NCI-H187 (cell line): ENCODE measurements at places on chromosomes 12 and 14.
A peak's percentile ranks its signal among the peaks of the same experiment; 100 is the strongest.

GRCh38 chr12:1473418-1473817 lies 121.0 kb downstream of the FBXL14 start:
- DNase-seq: no peak

- DNase-seq: no peak
Measured at GRCh38 chr12:65612440-65612839, 211.8 kb upstream of the HMGA2 start.

DNA sequence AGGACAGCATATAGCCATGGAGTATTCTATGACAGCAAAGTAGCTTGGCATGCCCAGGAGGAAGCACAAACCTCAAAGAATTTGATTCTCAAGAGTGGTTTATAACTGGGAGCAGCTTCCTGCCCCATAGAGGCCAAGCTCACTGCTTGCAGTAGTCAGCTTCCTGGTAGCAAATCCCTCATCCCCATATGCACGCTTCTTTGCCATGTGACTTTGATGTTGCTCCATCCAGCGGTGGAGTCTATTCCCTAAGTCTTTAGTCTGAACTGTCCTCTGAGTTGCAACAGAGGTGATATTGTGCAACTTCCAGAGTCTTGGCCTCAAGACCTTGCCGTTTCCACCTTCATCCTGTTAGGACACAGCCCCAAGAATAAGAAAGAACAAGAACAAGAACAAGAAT lies 996.8 kb upstream of the TMEM132C start:
- DNase-seq: no peak

DNA sequence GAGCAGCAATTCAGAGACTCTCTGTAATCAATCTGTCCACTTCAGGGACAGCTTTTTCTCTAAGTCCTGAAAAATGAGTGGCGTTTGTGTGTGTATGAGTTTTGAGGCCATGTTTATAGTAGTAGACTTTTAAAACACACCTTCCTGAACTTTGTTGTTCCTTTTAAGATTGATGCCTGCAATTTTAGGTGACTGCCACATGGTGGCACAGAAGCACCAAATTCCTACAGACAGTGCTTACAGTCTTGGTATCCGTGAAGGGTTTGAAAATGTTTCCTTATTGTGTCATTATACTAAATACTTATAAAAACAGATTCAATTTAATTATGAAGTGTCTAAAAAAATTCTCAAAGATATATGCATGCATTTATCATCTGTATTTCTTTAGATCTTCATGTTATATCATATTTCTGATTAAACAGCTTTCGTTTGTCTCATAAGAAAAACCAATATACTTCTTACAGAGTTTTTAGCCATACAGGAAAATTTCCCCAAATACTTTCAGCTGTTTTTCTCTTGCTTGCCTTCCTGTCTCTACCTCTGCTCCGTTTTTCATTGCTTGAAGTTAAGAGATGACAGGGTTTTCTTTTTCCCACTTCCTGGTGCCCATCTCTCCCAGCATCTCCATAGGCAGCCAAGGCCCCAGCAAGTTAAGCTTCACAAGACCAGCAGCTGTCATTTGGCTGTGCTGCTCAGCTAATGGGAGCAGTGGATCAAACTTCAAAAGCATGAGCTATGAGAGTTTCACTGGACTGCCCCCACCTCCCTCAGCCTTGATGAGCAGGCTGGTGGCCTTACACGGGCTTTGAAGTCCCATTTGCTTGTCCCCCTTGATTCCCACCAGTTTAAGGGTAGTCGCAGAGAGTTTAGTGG lies 259.6 kb downstream of the AKAP6 start:
- DNase-seq: no peak

GRCh38 chr14:61226015-61226654 lies 55.0 kb downstream of the TMEM30B start:
- DNase-seq: no peak

DNA sequence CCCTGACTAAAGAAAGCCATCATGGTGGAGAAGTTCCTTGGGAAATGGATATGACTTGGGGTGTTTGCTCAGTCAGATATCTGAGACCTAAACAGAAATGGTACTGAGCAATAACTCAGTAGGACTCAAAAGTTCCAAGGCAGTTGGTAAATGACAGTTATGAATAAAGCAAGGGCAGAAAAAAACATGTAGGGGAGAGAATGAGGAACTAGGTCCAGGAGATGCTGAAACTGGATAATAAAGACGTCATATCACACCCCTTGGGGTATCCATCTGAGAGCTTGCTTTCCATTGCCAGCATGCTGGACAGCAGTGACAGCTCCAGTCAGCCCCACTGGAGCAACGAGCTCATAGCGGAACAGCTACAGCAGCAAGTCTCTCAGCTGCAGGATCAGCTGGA lies 37.5 kb downstream of the RPGRIP1 start:
- no peak for DNase-seq

DNA sequence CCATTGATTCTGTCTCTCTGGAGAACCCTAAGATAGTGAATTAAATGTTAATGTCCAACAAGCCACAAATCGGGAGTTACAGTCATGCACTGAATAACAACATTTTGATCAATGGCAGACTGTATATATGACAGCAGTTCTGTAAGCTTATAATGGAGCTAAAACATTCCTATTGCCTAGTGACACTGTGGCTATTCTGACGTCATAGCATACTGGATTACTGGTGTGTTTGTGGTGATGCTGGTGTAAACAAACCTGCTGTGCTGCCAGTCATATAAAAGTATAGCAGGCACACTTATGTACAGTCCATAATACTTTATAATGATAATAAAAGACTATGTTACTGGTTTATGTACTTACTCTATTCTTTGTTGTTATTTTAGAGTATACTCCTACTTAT lies 56.7 kb upstream of the BICD1 start:
- no peak for DNase-seq

DNA sequence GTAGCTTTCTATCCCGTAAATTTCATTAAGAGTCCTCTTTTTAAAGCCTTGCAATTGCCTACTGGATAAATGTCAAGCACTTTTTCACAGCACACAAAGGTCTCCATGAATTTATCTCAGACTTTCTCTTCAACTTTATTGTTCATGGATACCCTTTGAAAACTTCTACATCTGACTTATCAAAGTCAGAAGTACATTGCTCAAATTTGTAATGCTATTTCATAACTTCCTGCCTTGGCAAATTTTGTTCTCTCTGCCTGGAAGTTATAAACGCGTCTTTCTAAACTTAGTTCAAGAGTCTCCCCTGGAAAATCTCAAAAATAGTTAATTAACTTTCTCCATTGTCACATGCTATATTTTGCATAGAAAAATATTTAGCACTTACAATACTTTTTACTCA lies 55.9 kb upstream of the RERGL start:
- DNase-seq: no peak

GRCh38 chr12:40168868-40169267 lies 55.9 kb upstream of the LRRK2 start:
- no peak for DNase-seq

DNA sequence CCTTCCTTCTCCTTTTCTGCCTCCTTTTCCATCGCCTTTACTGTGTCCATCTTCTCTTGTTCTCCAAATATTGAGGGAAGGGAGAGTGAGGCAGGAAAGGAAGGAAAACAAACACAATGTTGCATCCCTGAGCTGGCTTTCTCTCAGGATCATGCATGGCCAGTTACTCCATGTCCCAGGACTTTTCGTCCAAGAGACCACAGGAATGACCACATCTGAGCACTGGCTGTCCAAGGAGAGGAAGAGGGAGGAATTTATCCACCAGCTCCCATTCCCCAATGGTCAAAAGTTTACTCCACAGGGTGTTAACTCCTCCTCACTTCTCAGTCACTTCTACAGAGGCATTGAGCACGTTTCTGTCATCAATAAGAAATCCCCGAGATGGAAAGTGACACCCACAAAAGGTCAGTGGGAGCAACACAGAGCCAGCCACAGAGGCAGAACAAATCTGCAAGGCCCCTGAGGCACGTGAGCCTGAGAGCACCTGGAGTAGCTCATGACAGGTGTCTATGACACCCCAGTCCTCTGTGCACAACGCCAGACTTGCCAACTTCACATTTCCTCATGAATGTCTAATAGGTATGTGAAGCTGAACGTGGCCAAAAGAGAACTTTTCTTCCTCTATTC lies 177.3 kb upstream of the NUDT4 start:
- DNase-seq: no peak

DNA sequence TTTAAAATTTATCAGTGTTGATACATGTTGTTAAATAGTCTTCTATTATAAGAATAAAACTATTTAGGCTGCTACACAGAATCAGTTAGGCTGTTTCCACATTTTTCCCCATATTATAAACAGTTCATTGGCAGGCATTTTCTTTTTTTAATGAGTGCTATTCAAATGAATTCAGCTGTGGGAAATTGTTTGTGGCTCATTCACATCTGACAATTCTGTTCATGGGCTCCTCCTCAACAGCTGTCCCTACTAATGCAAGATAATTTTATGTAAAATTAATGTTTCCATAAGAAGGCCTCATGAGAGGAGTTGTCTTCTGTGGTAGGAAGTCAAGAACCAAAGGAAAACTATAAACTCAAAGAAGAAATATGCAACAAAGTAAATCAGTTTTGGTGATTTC lies 218.0 kb downstream of the PPFIA2 start:
- DNase-seq: no peak

- DNase-seq: peak; percentile 77
Measured at GRCh38 chr14:24941719-24942118, 108.2 kb downstream of the STXBP6 start.

DNA sequence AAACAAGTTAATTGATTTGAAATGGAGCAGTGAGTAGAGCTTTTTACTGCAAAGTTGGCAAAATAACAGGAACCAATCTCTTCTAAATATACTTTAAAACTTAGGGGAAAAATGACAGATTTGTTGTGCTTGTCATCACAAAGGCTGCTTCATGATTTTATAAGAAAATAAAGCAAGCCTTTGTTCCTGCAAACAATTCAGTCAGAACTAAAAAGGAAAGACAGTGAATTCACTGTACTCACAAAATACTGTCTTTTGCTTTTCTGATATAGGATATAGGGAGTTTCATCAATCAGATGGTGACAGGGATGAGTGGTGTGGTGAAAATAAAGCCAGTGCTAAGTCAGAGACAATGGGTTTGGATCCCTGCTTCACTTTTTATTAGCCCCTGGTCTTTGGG lies 126.0 kb downstream of the HELB start:
- no peak for DNase-seq

- no peak for DNase-seq
Measured at GRCh38 chr14:63912286-63912685, 59.5 kb downstream of the SYNE2 start.

DNA sequence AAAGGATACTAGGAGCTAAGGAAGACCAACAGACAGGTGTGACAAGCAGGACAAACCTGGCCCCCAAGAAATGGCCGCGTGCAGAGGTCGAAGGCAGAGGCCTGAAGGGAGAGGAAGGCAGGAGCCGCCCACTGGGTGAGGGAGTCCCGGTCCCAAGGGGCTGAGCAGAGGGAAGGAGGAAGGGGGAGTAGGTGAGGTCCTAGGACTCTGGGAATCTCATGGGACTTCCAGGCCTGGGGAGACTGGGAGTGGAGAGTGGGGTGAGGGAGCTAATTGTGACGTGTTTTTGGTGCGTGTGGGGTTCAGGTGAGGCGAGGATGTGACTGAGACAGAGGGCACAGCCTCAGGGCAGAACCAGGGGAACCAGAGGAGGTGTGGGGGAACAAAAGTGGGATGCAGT lies 11.7 kb upstream of the FLVCR2 start:
- DNase-seq: no peak

DNA sequence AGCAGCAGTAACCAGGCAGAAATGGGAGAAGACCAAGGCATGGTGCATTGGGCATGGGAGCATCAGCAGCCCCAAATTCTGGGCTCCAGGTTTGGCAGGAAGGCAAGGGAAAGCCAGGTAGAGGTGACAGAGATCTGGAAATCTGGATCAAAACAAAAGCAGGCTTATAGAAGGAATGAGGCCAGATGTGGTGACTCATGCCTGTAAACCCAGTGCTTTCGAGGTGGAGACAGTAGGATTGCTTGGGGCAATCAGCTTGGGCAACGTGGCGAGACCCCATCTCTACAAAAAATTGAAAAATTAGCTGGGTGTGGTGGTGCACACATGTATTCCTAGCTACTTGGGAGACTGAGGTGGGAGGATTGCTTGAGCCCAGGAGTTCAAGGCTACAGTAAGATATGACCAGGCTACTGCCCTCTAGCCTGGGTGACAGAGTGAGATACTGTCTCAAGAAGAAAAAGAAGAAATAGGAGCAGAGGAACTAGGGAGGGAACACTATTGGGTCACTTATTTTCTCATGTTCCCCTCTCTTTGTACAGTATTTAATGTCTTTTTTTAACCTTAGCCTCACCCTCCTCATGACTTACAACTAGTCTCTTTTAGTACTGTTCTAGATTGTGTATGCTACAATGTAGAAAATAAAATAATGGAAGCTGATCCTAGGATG lies 25.1 kb downstream of the SLC4A8 start:
- DNase-seq: no peak

DNA sequence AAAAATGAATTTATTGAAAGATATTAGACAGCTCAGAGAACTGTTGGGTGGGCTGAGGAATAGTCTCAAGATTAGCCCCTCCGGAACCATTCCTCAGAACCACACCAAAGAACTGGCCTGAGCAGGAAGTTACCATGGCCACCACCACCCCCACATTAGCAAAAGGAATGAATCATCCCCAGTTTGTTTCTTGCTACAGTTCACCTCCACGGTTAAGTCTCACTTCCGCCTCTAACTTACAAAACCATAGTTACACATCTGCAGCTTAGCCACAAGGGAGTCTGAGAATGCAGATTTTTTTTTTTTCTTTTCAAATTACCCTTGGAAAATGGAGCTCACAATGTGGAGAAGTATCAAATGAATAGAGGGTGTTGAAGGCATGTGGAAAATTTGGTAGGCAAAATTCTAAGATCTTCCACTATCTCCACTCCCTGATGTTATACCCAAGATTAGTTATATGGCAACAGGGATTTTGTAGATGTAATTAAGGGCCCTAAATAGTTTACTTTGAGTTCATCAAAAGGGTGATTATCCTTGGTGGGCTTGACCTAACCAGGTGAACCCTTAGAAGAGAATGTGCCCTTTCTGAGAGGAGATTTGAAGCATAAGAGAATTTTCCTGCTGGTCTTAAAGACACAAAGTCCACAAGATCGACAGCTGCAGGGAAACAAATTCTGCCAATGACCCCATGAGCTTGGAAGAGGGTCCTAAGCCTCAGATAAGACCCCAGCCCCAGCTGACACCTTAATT lies 129.8 kb upstream of the KRR1 start:
- no peak for DNase-seq

DNA sequence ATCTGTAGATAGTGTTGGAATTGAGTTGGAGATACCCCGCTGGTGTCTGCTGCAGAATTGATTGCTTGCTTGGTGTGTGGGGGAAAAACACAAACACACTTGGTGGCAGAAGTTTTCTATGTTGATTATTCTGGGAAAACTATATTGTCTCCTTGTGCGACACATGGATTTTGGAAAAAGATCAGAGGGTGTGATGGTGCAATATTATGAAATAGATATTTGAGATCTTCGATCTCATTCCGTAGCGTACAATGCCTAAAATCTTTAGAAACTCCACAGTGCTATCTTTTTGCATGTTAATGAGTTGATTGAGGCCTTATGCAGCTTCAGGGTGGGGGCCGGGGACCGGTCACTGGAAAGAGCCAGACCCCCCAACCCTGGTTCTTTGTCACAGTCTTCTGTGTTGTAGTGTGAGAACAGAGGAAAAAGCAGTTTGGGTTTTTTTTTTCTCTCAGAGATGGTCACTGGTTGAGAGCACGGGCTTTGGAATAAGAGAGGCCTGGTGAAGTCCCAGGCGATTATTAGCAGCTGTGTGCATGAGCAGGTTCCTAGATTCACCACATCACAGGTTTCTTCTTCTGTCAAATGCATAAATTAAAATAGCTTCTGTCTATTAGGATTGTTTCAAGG lies 88.2 kb downstream of the ST8SIA1 start:
- DNase-seq: no peak

GRCh38 chr12:26507613-26508012 lies 312.2 kb downstream of the SSPN start:
- DNase-seq: no peak
